ENCODE measurements at places on chromosomes 1 and 21.

DNA sequence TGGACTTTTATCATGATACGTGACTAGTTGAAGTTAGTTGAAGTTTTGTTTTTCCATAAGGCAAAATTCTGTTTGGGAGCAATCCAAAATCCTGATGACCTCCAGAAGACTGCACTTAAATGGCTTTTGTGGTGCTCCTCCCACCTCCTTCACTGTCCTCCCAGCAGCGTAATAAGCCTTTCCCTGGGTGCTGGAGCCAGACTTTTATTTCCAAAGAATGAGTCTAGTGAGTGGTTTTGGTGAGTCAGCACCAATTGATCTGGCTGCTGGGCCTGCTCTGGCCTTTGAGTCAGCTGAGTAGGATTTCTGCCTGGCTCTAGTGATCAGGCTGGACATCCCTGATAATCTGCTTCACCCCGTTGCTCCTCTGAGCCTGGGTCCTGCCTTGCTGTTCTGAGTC is 21.7 kb upstream of the KCND3 start:
- DNase-seq, result no peak

- DNase-seq, result no peak
Observed at GRCh38 chr1:190126728-190127127, 350.9 kb downstream of the BRINP3 start.

- no peak for DNase-seq
Observed at GRCh38 chr1:198102454-198102827, 54.4 kb upstream of the NEK7 start.

DNA sequence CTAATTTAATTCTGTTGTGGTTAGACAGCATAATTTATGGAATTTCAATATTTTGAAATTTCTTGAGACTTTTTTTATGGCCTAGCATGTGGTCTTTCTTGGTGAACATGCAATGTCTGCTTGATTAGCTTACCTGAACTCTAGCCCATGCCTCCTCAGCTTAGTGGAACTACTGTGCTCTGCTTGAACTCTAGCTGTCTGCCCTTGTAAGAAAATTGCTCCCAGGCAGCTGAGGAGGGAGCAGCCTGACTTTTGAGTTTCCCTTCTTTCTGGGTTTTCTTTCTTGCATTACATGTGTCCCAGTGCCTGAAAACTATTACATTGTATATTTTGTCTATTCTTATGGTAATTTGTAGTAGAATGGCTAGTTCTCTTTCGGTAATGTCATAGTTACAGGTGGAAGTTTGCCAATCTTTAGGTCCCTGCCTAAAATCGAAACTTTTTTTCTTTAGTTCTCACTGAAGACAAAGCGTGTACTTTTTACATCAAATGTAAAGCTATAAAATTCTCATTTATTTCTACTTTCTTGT is 105.3 kb downstream of the MAST2 start:
- DNase-seq, result no peak

DNA sequence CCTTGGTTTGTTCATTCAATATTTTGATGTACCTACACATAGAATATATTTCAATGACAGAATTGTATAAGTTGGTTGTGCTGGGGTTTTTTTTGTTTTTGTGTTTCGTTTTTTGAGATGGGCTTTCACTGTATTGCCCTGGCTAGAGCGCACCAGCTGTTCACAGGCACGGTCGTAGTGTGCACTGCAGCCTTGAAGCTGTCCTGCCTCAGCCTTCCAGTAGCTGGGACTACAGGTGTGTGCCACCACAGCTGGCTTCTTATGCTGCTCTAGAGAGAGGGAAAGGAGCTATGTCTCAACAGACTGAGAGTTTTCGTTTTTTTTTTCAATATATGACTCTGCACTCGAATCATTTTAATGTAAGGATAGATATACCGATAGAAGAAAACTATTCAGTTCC is 102.6 kb downstream of the NTNG1 start:
- DNase-seq, result no peak

DNA sequence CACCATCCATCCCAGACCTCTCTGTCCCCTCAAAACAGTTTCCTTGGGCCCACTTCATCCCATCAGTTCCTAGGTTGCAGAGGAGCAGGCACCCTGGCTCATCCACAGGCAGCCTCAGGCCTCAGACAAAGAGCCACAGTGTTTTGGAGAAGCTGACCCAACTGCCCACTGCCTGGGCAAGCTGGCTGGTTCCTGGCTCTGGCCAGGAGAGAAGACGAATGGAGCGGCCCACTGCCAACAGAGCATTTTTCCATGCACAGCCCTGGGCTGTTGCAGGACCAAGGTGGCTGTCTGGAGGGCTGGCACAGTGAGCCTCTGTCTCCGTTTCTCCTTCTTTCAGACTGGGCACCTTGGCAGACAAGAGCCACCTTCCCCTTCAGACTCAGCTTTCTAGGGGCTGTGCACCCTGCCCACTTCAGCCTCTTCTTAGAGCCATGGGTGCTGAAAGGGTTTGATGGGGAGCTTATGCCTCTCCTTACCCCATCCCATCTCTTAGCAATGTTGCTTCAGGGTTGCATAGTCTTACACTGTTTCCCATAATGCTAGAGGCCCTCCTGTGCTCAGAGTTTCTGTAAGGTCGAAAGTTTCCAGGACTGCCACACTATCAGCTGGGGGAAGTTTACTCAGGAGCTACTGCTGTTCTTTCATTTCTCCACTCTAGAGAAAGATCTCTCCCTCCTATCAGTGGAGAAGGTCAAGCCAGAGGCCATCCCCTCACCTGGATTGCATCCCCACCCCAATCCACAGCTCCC is 973 bp downstream of the FMOD start:
- DNase-seq, result no peak

GRCh38 chr1:73909043-73909562 is 288.9 kb downstream of the LRRIQ3 start:
- peak; percentile 54 for DNase-seq

DNA sequence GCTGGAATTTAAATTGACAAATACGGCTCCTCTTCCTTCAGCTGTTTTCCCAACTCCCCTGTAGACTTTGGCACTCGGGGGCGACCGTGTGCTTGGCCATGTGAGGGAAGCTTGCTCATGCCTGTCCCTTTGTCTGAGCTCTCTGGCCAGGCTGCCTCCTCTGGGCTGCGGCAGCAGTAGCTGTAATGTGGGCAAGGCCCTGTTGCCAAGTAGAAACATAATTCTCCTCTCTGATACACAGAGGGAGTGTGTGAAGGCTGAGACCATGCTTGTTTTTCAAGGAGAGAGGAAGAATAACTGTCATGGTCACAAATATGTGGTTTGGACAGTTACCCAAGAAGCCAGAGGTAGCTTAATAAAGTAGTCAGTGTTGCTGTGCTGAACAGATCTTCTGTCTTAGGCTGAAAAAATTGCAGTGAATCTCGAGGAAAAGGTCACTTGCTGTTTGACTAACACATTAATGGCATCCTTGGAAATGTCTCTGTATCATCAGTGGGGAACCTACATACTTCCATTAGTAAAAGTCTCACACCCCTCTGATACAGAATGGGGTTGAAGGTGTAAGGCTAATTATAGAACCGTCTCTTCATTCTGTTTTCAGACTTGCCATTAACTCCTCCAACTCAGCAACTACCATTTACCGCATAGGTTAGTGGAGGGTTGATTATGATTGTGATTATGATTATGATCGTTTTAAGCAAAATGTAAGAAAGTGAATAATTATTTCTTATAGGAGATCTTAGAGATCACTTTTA is 94.6 kb downstream of the TGFB2 start:
- DNase-seq, result no peak

DNA sequence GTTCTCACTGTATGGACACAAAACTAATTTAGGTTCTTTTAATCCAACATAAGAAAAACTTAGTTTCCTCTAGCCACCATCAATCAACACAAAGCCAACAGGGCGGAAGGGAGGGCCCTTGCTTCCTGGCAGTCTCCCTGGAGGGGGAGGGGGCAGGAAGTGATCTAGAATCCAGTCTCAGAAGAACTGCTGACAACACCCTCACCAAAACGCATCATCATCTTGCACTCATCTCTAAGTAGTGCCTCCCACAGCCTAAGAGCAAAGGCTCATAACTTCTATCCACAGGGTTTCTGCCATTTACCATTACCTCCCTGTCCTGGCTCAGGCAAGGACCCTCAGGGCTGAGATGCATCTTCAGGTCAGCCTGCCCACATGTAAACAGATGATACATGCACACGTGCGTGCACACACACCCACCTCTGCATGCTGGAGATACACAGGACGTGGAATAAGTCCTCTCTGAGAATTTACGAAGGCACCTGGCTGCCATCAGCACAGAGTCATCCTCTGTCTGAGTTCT is 20.5 kb downstream of the HIVEP3 start:
- no peak for DNase-seq

DNA sequence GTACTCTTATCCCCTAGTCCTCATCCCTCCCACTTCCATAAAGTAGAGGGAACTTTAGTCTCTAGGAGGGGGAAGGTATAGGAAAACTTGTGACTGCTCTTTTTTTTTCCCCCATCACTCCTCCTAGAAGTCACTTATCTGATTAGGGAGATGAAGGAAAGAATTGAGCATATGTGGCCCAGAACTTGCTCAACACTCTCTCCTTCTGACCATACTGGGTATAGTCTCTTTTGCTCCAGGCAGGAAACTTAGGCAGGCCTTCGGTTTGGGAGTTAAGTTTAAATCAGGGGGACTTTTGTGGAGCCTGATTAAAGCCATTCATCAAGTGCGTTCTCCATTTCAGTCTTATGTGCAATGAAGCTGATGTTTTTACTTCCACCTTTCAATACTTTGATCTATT is 5.8 kb downstream of the UBE2U start:
- no peak for DNase-seq

- DNase-seq, result no peak
Observed at GRCh38 chr21:17979763-17980162, 160.6 kb upstream of the C21orf91 start.

- no peak for DNase-seq
Observed at GRCh38 chr1:150176593-150176992, 26.9 kb downstream of the PLEKHO1 start.

- no peak for DNase-seq
Observed at GRCh38 chr21:17848228-17848627, 29.1 kb upstream of the C21orf91 start.

DNA sequence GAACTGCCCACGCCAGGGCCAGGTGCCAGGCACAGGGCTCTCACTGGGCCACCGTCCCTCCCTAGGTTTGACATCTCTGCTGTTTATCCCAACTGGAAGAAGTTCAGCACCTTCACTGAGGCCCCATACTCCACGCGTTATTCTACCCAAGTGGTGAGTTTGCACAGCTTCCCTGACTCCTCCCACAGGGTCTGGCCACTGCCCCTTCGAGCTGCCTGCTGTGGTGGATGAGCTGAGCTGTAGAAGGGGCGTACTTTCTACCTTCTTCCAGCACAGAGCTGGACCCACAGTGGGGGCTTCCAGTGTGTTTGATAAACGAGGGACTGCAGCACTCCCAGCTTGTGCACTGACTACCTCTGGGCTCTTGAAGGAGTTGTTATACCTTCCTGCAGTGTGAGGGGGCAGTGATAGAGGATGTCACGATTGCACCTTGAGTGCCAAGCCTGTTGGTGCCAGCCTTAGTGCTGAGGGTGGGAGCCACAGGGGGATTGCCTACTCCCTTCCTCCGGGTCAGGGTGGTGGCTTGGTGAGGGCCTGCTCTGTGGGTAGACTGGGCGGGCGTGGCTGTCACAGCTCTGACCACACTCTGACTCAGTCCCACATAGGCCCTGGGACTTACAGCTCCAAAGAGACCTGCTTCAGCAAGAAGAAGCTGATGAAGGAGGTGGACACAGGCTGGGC is 5.9 kb upstream of the TTC22 start:
- DNase-seq, result no peak

DNA sequence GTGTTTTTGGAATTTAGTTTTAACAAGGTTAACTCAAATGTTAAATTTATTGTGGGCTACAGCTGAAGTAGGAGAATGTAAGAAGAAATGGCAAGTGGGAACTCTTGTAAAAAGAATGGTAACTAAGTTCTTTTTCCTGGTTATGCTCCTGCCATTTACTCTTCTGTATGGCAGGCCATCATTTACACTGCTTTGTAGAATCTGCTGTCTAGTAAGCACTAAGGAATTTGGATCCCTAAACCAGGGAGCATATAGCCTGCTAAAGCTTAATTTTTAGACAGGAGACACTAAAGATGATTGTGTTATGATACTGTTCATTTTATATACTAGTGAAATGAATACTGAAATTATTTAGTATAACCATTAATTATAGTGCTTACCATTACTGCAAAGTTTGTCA is 85.3 kb downstream of the CAMTA1 start:
- no peak for DNase-seq

- DNase-seq, result no peak
Observed at GRCh38 chr1:226903819-226904716, 33.7 kb downstream of the PSEN2 start.

GRCh38 chr1:111834956-111835355 is 79.3 kb downstream of the DDX20 start:
- DNase-seq, result no peak

GRCh38 chr1:186231861-186232436 is 143.1 kb downstream of the TPR start:
- DNase-seq, result no peak

- DNase-seq, result no peak
Observed at GRCh38 chr21:38236232-38236631, 20.6 kb upstream of the KCNJ15 start.

- DNase-seq, result no peak
Observed at GRCh38 chr1:244920911-244921761, 56.8 kb upstream of the HNRNPU start.

DNA sequence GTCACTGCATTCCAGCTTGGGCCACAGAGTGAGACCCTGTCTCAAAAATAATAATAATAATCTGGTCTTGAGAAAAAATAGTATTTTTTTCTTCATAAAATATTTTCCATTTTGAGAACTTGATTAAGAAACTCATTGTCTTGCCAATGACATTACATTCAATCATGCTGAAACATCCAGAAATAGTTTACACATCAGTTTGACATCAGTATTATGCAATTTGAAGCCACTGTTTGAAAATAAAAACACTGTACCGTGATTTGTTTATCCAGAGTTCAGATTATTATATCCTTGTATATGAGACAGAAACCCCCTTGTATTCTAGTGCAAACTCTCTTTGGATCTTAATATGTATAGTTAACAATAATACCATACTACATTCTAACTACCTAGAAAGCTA is 6.9 kb downstream of the FMO2 start:
- DNase-seq, result no peak

DNA sequence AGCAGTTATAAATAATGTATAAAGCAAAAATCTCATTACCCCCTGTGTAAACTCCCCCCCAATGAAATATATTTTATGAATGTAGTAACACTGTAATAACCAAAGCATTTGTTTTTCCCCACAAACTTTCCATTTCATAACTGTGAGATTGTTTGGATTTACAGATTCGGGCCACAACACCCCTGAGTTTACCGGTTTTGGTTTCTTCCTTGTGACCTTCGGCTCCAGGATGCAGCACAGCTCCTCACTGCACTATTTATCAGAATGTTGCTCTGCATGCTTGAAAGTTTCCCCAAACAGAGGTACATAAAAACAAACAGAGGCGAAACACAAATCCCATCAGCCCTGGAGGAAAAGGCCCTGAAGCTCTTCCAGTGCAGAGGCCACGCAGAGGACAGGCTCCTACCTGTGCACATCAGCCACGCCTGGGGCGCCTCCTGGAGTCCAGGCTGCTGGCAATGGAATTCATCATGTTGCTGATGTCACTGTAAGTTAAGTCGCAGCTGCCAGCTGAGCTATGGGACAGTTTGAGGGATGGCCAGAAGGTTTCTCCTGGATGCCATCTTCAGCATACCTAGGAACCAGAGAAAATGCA is 122.0 kb downstream of the LMO4 start:
- DNase-seq, result no peak

All from NCI-H510A treated with DMSO at 0.1 percent for 48 hours (cell line).